ENCODE measurements at places on chromosomes 13 and 19.

DNA sequence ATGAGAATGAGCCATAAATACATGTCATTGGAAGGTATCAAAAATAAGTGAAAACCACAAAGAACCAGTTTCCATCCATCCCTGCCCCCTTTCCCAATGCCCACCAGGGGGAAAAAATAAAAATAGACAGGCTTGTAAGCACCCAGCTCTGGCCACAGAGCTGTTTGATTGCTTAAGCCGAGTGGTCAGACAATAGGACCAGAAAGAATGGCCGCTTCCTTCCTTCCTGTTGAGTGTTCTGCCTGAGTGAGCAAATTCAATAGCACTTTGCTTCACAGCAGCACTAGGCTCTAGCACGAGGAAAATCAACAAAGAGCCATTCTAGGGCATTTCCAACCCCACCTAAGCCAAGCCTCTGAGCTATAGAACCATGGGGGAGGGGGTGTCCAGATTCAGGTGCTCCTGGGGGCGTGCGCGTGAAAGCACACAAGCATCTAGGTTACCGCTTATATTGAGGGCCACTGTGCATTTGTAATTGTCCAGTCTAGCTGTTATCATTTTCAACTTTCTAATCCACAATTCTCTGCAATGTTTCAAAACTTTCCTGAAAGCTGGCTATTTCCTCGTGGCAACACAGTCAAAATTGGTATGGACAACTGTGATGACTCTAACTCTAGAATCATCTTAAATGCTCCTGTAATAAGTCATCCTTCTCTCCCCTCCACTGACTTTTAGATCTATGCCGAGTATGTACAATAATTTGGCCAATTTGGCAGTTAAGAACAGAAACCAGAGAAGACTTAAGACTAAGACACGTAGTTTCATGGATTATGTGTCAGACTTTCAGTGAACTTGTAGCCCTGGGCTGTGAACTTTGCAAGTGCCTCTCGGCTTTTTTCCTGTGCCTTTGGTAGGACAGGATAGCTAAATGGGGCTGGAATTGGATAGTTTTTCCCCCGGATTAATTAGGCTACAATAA is 64.3 kb downstream of the SPRY2 start:
- H3K27me3 ChIP-seq: no peaks in the 10 kb centered on the region
- H3K4me1 ChIP-seq: peaks cover 18% of the 10 kb centered on the region
- DNase-seq: no peak
- H3K36me3 ChIP-seq: no peaks in the 10 kb centered on the region
- H3K27ac ChIP-seq: peak overlapping the region; percentile 18
- H3K4me3 ChIP-seq: no peak overlapping the region

DNA sequence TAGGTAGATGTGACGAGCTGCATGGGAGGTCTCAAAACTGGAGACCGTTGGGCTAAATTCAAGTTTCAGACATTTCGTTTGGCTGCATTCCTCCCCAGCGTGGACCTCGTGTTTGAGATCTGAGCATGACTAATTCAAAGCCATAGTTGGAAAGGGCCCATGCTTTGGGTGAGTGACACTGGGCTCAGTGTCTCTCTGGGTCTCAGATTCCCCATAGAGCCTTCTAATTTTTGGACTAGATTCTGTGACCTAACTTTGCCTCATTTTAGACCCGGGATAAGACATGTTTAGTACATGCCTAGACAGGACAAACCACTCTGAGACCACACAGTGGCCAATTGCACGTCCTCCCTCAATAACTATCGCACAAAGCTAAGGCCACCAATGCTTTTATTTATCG is 16.6 kb downstream of the CKM start:
- no peaks in the 10 kb centered on the region for H3K27me3 ChIP-seq
- peaks cover 13% of the 10 kb centered on the region for H3K4me1 ChIP-seq
- no peak overlapping the region for H3K27ac ChIP-seq
- peaks cover 54% of the 10 kb centered on the region for H3K36me3 ChIP-seq
- no peak for DNase-seq

DNA sequence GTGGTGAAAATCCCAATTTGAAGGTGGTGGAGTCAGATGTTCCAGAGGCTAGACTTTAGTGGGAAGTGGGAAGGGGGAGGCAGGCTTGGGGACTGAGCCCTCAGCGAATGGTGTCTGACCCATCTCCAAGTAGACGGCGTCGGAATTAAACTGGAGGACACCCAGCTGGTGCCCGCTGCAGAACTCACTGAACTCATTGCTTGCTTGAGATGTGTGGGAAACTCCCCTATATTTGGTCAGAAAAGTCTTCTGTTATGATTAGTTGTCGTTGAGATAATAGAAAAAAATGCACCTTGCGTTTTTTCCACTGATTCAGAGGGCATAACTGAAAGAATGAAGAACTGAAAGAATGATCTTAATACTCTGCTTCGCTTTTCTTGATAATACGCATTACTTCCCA is 871 bp upstream of the ZNF583 start:
- no peak for DNase-seq
- peaks cover 28% of the 10 kb centered on the region for H3K36me3 ChIP-seq
- H3K27ac ChIP-seq: peak overlapping the region; percentile 98
- peak overlapping the region; percentile 55 for H3K4me3 ChIP-seq
- H3K4me1 ChIP-seq: peaks cover 17% of the 10 kb centered on the region
- H3K27me3 ChIP-seq: no peaks in the 10 kb centered on the region

DNA sequence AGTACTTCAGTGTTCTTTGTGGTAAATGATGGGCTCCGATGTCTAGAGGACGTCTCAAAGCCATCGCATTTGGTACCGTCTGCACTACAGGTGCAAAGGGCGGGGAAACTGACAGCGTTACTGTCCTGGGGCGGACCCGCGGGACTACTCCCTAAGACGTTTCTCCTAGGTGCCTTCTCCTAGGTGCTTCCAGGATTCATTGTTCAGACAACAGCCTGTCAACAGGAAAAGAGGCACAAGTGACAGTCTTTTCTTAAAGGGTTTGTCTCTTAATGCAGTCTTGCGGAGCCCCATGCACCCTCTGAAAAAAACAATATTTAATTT is 1.4 kb downstream of the SERTM1 start:
- no peak for DNase-seq
- H3K4me3 ChIP-seq: no peak overlapping the region
- H3K4me1 ChIP-seq: no peaks in the 10 kb centered on the region
- H3K36me3 ChIP-seq: no peaks in the 10 kb centered on the region

- H3K27me3 ChIP-seq: peaks cover 29% of the 10 kb centered on the region
- no peak for DNase-seq
- no peaks in the 10 kb centered on the region for H3K4me1 ChIP-seq
- no peak overlapping the region for H3K27ac ChIP-seq
- H3K4me3 ChIP-seq: no peak overlapping the region
Observed at GRCh38 chr19:14059652-14060155, 2.2 kb downstream of the PALM3 start.

DNA sequence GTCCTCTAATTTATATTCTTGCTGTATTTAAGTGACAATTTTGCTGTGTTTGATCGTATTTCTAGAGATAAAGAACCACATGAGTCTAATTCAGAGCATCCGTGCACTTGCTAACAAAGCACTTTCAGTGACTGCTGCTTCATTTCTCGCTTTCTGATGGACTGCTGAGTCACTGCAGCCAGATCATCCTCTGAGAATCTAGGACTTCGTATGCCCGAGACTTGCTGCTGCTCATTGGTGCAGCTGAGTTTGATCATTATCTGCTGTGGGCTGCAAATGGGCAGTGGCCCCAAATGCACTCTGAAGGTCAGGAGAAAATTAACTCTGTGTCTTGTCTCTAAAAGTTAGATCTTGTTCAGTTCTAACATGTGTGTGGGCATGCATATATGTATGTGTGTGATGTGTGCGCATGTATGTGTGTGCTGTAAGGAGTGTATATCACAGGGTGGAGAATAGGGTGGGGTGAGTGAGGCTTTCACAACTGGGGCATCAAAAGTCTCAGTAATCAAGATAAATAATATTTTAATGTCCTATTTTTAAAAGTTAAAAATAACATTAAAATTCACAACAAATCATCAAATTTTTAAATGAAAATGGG is 342.6 kb downstream of the MTUS2 start:
- no peak for DNase-seq
- H3K4me1 ChIP-seq: no peaks in the 10 kb centered on the region
- no peaks in the 10 kb centered on the region for H3K27me3 ChIP-seq

- H3K27me3 ChIP-seq: no peaks in the 10 kb centered on the region
- H3K4me3 ChIP-seq: no peak overlapping the region
- H3K36me3 ChIP-seq: no peaks in the 10 kb centered on the region
Observed at GRCh38 chr13:50382951-50383350, 367.7 kb downstream of the KCNRG start.

DNA sequence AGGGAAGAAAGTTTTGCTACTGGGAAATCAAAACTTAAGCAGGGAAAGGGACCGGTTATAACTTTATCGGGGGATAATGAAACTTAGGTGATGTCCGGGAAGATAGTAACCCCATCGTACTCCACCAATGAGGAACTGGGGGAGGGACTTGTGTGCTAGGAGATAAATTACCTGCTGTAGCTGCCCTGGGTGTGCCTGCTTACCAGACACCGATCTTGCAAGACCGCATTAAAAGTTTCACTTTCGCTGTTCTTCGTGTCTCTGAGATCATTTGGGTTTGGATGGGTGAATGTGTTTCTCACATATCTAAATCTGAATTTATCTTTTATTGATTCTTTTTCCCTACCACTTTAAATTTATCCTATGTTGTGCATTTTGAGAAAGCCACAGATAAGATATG is 381.4 kb downstream of the SLITRK6 start:
- no peaks in the 10 kb centered on the region for H3K36me3 ChIP-seq
- no peak for DNase-seq
- no peaks in the 10 kb centered on the region for H3K4me1 ChIP-seq
- H3K27ac ChIP-seq: no peak overlapping the region
- H3K27me3 ChIP-seq: no peaks in the 10 kb centered on the region

GRCh38 chr13:40479196-40479845 is 187.1 kb downstream of the FOXO1 start:
- H3K27me3 ChIP-seq: no peaks in the 10 kb centered on the region
- no peaks in the 10 kb centered on the region for H3K36me3 ChIP-seq
- no peak for DNase-seq

- peaks cover 55% of the 10 kb centered on the region for H3K4me1 ChIP-seq
- H3K27me3 ChIP-seq: no peaks in the 10 kb centered on the region
- no peak overlapping the region for H3K4me3 ChIP-seq
- H3K27ac ChIP-seq: no peak overlapping the region
- DNase-seq: no peak
Observed at GRCh38 chr13:46668931-46669525, 116.1 kb downstream of the LRCH1 start.

- H3K4me1 ChIP-seq: peaks cover 8% of the 10 kb centered on the region
- H3K27me3 ChIP-seq: no peaks in the 10 kb centered on the region
- peaks cover 18% of the 10 kb centered on the region for H3K36me3 ChIP-seq
- no peak overlapping the region for H3K4me3 ChIP-seq
- no peak overlapping the region for H3K27ac ChIP-seq
Observed at GRCh38 chr13:110700641-110701040, 5.3 kb downstream of the CARS2 start.

- no peak overlapping the region for H3K4me3 ChIP-seq
- no peak for DNase-seq
- peaks cover 7% of the 10 kb centered on the region for H3K4me1 ChIP-seq
- H3K36me3 ChIP-seq: peaks cover 31% of the 10 kb centered on the region
- H3K27me3 ChIP-seq: no peaks in the 10 kb centered on the region
- H3K27ac ChIP-seq: no peak overlapping the region
Observed at GRCh38 chr13:97335488-97336134, 98.4 kb upstream of the RAP2A start.

DNA sequence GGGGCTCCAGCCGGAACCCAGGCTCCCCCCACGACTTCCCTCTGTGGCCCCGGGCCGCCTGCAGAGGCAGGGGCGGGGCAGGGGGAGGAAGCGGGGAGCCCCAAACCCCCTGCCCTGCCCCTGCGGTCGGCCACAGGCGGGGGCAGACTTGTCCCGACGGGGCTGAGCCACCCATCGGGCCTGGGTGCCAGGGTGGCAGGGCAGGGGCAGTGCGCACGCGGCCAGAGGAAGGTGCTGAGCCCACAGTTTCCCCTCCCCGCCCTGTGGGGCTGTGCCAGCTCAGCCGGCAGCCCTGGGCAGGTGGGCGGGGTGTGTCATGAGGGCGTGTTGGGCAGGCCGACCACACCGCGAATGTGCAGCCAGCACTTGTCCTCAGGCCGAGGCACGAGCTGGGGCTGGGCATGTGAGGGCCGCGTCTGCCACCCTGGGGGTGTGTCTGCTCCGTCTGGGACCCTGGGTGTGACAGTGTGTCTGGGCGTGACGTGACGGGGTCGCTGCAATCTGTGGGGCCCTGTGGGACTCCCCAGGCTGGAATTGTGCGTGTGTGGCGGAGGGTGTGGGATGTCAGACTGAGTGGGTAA is 17.7 kb downstream of the CCDC97 start:
- no peaks in the 10 kb centered on the region for H3K36me3 ChIP-seq
- peaks cover 65% of the 10 kb centered on the region for H3K4me1 ChIP-seq
- H3K27ac ChIP-seq: peak overlapping the region; percentile 94

- no peak overlapping the region for H3K27ac ChIP-seq
- H3K36me3 ChIP-seq: no peaks in the 10 kb centered on the region
- peaks cover 11% of the 10 kb centered on the region for H3K4me1 ChIP-seq
- DNase-seq: no peak
Observed at GRCh38 chr13:95228130-95228529, 73.1 kb downstream of the ABCC4 start.

DNA sequence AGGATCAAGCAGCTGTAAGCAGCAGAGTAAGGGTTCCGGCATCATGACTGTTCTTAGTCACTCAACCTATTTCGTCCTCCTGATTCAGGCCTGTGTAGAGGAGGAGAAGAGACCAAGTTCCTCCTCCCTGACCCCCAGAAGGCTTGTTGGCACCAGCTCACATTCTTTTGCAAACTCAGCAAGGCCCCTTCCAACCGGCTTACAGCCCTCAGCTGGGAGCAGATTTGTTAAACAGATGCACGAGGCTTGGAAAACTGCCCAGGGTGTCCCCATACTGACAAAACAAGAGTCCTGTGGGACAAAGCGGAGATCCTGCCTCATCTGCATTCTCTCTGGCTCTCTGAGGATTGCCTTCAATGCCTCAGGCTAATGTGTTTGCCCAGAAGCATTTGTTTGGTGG is 113.2 kb upstream of the SOX21 start:
- peak; percentile 57 for DNase-seq
- no peak overlapping the region for H3K27ac ChIP-seq
- H3K4me3 ChIP-seq: no peak overlapping the region
- no peaks in the 10 kb centered on the region for H3K27me3 ChIP-seq
- no peaks in the 10 kb centered on the region for H3K4me1 ChIP-seq

- H3K27me3 ChIP-seq: no peaks in the 10 kb centered on the region
- no peak overlapping the region for H3K27ac ChIP-seq
- no peaks in the 10 kb centered on the region for H3K4me1 ChIP-seq
- no peak overlapping the region for H3K4me3 ChIP-seq
- no peaks in the 10 kb centered on the region for H3K36me3 ChIP-seq
Observed at GRCh38 chr13:82634946-82635345, 1247.3 kb downstream of the SLITRK1 start.

DNA sequence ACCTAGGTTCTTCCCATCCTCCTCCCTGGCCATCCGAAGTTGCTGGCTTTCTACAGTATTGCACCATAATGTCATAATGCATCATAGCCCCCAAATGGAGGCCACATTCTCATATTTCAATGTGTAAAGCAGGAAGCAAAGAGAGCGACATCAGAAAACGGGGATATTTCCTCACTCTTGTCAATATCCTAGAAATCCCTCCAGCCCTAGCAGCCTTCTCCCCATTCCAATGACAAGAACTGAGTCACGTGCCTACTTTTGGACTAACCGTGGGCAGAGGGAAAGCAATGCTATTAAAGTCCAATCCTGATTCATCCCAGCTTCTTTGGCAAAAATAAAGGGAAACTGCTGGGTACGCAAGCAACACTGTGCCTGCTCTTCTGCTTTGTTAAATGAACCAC is 4.3 kb upstream of the RAP2A start:
- no peak for DNase-seq
- no peaks in the 10 kb centered on the region for H3K4me1 ChIP-seq
- no peaks in the 10 kb centered on the region for H3K27me3 ChIP-seq
- H3K4me3 ChIP-seq: no peak overlapping the region
- no peaks in the 10 kb centered on the region for H3K36me3 ChIP-seq

- no peak overlapping the region for H3K4me3 ChIP-seq
- no peak overlapping the region for H3K27ac ChIP-seq
- no peaks in the 10 kb centered on the region for H3K4me1 ChIP-seq
- H3K36me3 ChIP-seq: no peaks in the 10 kb centered on the region
- no peaks in the 10 kb centered on the region for H3K27me3 ChIP-seq
Observed at GRCh38 chr13:79228972-79229371, 177.1 kb downstream of the RBM26 start.
